Suppressor macrophage treated with lipopolysaccharide for 1 hour (primary cell): ENCODE measurements at places on chromosomes 12 and 14.

- peak; percentile 18 for DNase-seq
These were observed at the start of gene GALNT9 for GRCh38 chr12:132329036-132329719. TSS of gene GALNT9 (minus strand) at chr12:132329589. CDS start at chr12:132329203, 386 bp downstream.

GRCh38 chr12:51846271-51846691 is 2.2 kb downstream of the FIGNL2 start:
- DNase-seq: no peak

GRCh38 chr12:54525383-54525782 is 24.0 kb upstream of the PDE1B start:
- no peak for DNase-seq

- no peak for DNase-seq
These were observed 71.9 kb downstream of the TUNAR start for GRCh38 chr14:95948558-95948981.

GRCh38 chr14:36996857-36997590 is 175.4 kb downstream of the SLC25A21 start:
- no peak for DNase-seq

DNA sequence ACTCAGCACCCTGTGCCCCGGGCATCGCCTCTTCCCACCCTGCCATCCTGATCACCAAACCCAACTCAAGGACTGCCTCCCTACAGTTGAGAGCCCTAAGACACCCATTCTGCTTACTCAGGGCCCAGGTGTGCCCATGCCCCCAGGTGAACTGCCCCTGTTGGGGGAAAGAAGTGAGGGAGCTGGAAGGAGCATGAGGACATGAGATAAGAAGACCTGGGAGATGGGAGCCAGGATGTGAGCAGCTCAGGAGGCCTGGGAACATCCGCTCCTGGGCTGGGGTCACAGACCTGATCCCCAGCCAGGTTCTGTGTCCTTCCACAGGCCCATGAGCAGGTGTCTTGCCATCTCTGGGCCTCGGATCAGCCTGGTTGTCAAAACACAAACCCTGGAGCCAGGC is 6.6 kb downstream of the RAPGEF3 start:
- DNase-seq: no peak
